ENCODE measurements at places on chromosomes 3 and 15.

DNA sequence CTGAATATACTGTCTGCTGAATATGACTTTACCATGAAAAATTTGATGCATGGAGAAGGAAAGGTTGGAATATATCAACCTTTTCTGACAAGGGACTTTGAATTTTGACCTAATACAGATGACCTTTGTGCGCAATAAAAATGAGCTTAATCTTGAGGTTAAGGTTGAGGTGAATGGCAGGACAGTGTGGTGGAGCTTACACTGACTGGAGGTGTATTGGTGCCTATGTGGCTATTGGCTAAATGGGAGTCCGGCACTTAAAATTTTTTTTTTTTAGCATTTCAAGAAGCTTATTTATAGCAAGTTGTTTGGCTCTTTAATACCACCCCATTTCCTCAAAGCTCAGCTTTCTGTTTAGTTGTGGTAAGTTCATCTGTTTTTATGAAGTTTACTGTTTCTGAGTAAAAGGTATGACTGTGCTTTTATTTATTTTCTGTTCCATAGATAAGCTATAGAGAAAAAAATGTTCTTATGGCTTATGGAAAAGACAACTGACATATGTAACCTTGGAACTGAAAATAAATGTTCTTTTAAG is 15.2 kb downstream of the CDIN1 start:
- no peak for DNase-seq

DNA sequence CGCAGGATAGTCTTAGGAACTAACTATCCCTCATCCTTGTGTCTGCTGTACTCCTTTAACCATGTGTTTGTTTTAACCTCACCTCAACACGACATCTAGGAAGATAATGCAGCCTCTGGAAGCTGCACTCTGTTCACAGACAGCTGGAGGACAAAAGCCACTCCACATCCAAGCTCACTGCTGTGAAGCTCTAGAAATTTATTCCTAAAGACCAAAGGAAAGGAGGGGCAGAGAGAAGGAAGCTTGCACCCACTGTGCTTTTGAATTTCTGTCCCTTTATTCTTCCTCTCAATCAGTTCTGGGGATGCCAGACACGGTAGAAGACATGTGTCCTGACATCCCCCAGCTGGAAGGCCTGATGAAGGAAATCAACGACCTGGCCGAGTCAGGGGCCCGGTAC is 182.9 kb upstream of the CHRM5 start:
- no peak for DNase-seq

GRCh38 chr3:110180733-110181132 is 843.4 kb upstream of the DPPA4 start:
- no peak for DNase-seq

- no peak for DNase-seq
These were observed 366.8 kb upstream of the UMPS start for GRCh38 chr3:124363476-124363875.

- DNase-seq, result no peak
These were observed 9.8 kb downstream of the LRIG1 start for GRCh38 chr3:66490984-66491383.

GRCh38 chr3:159974-160373 is 36.6 kb upstream of the CHL1 start:
- DNase-seq, result no peak

- no peak for DNase-seq
These were observed 204.9 kb upstream of the PPP2R3A start for GRCh38 chr3:135760581-135760980.

DNA sequence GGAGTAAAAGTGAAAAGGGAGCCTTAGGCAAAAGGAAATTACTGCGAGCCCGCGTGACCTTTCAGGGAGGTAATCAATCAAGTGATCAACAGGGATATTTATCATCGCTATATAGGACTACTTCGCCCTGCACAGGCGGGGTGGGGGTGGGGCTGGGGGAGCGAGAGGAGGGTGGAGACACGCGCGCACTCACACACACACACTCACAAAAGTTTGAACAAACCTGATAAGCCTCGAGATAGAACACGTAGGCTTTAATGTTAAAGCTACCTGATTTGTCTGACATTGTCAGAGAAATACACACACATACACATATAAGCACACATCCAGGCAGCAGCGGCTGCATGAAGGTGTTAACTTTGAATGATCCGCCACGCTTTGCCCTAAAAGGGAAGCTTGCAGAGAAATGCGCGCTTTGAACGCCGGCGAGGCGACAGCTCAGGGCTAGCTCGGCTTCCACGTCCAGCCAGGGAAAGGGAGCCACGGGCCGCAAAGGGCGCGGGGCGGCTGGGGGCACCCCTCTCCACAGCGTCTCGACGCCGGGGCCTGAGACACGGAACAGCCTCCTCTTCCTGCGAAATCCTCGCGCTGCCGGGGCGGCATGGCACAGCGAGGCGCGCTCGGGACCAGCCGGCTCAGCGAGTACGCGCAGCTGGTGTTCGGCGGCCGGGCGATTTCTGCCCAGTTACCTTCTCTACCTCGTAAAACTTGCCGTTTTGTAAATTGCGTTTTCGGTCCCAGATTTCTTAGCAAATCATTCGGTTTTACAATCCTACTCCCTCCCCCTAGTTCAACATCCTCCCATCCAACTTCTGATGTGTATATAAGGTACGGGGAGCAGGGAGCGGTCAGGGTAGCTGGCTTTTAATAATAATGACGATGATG is 4.8 kb upstream of the MECOM start:
- no peak for DNase-seq

DNA sequence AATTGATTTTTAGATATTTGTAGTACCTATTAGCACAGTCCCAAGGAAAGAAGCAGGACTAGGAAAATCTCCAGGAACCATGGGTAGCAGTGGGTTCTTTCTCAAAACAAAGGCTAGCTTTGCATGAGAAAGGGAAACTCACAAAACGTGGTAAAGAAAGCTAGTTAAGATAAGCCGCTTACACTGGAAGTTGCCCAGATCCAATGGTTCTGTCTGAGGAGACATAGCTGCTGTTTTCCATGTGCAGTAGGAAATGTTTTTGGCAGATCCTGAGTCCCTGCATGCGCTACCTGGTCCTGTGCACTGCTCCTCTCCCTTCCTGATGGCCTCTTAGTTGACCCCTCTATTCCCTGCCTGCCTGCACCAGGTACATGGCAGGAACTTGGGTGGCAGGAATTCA is 60.4 kb downstream of the TFG start:
- no peak for DNase-seq

DNA sequence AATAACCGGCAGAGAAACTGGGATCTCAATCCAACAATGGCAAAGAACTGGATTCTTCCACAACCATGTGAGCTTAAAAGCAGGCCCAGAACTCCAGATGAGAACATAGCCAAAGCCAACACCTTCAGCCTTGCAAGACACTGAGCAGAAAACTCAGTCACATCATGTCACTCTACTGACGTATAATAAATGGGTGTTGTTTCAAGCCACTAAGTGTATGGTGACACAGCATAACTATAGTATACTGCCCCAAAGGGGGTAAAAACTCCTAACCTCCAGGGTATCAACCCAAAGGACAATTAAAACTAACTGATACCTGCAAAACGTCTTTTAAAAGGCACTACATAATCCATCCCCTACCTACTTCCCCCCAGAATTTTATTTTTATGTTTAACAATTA is 69.5 kb downstream of the TRANK1 start:
- no peak for DNase-seq

DNA sequence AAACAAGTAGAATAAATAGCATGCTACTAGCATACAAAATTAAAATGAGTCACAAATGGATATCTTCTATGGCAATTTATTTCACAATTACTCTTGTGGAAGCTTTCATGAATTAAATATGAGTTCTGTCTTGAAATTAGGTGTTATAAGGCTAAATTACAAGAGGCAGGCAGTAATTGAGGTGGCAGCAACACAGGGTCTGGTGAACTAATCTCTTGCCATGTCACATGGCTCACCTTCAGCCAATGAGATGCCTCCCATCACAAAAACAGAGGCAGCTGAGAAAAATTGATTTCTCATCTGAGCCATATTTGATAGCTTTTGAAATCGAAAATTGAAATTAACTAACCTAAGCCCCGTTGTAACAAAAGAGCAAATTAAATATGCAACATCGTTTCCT is 268.8 kb downstream of the NR2F2 start:
- DNase-seq, result no peak

DNA sequence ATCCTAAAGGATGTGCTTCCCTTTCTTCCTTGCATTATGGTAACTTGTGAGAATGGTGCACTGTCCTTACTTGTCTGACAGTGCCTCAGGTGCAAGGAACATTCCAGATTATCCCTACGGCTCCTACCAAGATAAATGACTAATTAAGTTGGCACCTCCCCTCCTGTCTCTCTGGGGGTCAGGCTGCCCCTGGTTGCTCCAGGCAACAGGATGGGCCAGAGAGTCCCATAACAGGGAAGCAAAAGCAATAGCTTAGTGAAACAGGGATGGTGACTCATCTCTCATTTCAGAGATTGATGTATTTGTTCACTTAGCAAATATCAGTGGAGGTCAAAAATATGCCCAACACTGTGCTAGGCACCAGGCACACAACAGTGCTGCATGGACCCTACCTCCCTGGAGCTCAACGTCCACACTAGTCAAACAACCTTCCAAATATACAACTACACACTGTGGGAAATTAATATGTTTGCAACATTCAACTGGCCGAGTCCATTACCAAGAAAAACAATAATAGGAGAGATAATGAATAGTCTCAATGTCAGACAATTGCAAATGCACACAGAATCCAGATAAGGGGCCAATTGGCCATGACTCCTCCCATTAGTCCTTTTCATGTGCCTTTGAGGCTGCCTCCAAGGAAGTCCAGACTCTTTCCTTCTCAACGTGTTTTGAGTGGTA is 249.0 kb downstream of the TLE3 start:
- no peak for DNase-seq

DNA sequence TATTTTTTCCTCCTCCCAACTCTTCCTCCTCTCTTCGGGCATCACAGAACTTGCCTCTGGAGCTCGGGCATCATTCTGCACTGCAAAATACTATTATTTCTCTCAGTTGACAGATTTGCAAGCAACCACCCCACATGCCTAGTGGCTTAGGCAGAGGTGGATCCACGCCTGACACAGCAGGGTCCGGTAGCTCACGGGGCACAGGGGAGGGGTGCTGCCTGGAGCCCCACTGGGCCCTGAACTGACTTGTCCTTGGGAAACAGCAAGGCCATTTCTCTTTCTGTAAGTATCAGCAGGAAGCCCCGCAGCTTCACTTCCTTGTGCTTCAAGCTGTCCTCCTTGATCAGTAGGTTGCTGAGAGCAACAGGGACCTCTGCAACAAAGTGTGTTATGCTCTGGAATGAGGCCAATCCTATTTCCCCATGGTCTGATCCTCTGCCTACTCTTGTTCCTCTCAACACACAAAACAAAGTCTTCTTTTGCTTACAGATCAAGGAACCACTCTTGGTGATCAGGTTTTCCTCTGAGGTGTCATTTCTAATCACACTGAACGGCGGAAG is 69.1 kb downstream of the FAM174B start:
- DNase-seq, result no peak

- DNase-seq, result no peak
These were observed 246.8 kb upstream of the ALCAM start for GRCh38 chr3:105119801-105120340.

DNA sequence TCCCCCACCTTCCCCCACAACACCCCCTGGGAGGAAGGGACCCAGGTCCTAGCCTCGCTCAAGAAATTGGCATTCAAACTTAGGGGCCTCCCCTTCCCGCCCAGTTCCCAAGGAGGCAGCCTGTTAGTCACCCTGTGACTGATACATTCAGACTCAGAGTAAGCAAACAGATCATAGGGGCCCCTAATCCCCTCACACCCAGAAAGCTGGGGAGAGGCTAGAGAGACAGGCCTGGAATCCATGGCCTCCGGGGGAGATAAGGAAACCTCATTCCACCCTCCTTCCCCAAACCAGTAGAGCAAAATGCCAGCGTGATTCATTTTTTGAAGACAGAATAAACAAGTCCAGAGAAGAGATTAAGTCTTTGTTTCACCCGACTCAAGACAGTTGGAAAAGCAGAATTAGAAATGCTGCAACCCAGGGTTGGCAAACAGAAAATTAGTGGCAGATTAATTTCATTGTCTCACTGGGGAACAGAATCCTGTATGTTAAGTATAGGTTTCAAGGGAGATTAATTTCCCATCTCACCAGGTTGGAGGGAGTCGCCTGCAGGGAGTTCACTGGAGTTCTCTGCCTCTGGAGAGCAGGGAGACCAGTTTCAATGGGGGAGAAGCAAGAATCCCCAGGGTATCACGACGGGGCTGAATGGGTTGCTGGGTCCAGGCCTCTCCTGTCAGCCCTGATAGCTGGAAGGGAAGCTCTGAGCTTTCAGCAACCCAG is 268.3 kb downstream of the UACA start:
- DNase-seq, result no peak

DNA sequence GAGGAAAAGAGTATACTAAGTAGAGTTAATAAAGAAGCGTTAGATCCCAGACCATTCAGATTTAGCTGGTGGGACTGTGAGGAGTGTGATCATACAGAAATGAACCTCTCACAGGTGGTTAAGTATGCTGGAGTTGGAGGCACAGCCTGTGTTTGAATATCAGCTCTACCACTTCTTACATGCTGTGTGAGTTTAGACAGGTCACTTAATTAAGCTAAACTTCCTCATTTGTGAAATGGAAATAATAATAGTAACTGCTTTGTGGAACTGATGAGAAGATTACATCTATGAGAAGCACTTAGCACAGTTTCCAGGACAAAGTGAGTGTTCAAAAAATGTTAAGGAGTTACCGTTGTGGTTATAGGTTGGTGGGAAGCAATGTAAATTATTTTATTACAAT is 8.4 kb downstream of the ACP3 start:
- DNase-seq, result no peak

- no peak for DNase-seq
These were observed 177.8 kb upstream of the GAP43 start for GRCh38 chr3:115445559-115445958.

DNA sequence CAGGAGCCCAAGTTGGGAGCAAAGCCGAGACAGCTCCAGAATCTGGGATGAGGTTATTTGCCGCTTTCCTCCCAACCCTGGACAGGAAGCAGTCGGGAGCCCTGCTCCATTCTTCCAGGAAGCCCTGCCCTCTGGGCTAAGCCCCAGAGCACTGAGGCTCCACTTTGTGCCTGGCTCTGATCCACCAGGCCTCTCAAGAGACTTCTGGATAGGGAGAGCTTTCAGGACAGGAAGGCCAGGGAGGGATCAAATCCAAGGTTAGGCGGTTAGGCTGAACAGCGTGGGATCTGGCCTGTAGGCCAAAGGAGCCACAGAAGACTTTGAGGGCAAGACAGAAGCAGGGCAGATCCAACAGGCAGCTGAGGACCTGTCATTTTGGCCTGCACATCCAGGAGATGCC is 835 bp downstream of the STOML1 start:
- DNase-seq, result no peak

DNA sequence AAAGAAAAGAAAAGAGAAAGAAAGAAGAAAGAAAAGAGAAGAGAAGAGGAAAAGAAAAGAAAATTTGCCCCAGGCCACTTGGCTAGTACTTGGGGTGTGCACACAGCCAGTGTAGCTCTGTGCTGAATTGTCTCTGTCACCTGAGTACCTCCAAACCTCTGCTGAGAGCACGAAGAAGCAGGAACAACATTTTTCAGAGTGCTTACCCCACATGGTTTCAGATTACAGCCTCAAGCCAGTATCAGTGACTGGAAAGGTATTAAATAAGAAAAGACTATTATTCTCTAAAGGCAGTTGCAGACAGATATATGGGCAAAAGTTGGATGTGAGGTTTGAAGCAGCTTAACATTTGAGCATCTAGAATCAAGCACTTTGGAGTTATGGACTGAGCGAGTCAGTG is 113.3 kb upstream of the PHLDB2 start:
- DNase-seq, result no peak

Measured in stimulated activated CD4-positive, alpha-beta T cell treated with anti-CD3 and anti-CD28 coated beads, TNF-alpha, amount 100 ng/mL, for 48 hours (primary cell).